Stimulated activated CD8-positive, alpha-beta memory T cell treated with anti-CD3 and anti-CD28 coated beads, Interleukin-15, amount 100 ng/mL, for 24 hours (primary cell): ENCODE measurements at places on chromosomes 2 and 18.

DNA sequence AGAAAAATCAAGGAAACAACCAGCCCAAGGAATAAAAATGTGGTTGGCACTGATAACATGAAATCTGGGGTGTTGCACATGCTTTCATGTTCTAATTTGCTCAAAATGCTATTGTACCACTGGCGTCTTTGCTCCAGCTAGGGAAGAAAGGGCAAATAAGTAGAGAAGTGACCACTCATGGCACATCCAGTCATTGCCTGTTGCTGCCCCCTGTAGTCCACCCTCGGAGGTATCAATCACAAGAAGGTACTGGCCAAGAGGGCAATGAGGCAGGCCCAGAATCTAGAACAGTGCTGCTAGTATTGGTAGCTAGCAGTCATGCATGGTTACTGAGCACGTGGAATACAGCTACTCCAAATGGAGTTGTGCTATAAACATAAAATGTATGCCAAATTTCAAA, 213.4 kb downstream of the CDCA7 start:
- no peak for DNase-seq

- DNase-seq = no peak
These were observed 32.7 kb upstream of the CCDC68 start for GRCh38 chr18:54991981-54992380.

- no peak for DNase-seq
These were observed 78.4 kb upstream of the CTDP1 start for GRCh38 chr18:79601234-79601633.

DNA sequence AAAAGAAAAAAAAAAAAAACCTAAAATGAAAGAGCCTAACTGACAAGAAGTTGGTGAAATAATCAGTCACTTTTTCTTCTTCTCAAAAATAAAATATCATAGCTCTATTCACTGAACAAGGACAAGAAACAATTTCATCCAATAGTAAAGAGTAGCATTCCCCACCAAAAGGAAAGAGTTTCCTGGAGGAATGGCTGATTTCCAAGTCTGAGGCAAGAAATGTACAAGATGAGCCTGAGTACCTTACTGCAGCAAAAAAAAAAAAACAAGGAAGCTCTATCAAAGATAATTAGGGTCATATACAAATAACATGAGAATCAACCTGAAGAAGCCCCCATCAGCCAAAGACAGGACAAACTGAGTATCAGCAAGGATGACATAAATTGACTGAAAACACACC, 11.5 kb downstream of the ROCK1 start:
- DNase-seq = no peak

DNA sequence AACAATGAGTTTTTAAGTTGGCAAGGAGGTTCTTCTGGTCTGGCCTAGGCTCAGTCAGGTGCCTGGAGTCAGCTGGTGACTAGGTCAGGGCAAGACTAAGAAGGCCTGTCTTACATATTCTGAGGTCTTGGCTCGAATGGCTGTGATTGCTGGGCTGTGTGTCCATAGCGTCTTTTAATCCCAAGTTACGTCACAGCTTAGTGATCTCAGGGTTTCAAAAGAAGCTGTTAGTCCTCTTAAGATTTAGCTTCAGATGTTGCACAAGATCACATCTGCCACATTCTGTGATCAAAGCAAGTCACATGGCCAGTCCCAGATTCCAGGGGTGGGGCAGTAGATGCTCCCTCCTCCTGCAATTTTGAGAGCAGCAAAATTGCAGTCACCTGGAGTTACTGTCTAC, 61.3 kb downstream of the PKP4 start:
- DNase-seq = no peak

DNA sequence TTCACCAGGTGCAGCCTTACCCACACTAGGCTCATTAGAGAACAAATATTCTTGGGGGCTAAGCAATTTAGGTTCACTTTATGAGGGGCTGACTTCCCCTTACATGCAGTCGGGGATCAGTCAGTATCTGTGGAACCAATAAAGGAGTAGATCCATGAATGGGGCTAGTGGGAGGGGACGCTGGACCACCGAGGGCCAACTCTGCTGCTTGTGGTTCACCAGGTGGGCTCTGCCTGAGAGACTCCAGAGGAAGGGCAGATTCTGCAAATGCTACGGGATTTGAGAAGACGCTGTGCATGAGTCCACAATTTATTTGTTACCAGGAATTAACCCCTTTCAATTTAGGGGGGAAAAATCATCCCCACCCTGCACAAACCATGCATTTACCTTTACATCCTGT, 15.9 kb upstream of the HAAO start:
- DNase-seq = no peak

GRCh38 chr2:241009601-241010530, 11.4 kb downstream of the SNED1 start:
- DNase-seq = no peak

DNA sequence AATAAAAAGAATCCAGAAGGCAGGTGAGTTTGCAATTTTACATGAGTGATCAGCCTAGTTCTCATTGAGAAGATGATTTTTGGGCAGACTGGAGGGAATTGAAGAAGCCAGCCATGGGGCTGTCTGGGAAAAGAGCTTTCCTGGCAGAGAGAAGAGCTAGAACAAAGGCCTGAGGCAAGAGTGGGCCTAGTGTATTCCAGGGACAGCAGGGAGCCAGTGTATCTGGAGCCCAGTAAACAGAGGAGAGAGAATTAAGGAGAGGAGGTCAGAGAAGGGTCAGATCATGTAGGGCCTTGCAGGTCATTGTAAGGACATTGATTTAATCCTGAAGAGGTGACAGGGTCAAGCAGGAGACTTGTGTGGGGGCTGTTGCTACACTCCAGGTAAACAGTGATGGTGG, 195.8 kb downstream of the SATB2 start:
- no peak for DNase-seq

GRCh38 chr2:219076253-219076652, 15.5 kb upstream of the IHH start:
- DNase-seq = no peak

DNA sequence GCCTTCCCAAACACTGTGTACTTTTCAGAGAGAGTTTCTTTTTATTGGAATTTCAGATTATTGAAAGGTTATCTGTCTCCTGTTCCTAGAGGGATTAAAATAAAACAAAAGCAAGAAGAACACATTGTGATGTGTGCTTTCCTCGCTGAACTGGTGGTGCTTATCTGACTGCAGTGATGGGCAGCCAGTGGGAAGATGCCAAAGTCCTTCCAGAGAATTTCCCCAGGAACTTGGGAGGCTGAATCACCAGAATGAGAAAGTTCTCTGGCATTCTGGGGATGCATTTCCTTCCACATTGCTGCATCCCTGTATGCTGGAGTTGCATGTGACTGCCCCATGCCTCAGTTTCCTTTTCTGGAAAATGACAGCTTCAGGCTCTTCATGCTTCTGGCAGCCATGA, 53.9 kb upstream of the SEC11C start:
- DNase-seq = no peak

DNA sequence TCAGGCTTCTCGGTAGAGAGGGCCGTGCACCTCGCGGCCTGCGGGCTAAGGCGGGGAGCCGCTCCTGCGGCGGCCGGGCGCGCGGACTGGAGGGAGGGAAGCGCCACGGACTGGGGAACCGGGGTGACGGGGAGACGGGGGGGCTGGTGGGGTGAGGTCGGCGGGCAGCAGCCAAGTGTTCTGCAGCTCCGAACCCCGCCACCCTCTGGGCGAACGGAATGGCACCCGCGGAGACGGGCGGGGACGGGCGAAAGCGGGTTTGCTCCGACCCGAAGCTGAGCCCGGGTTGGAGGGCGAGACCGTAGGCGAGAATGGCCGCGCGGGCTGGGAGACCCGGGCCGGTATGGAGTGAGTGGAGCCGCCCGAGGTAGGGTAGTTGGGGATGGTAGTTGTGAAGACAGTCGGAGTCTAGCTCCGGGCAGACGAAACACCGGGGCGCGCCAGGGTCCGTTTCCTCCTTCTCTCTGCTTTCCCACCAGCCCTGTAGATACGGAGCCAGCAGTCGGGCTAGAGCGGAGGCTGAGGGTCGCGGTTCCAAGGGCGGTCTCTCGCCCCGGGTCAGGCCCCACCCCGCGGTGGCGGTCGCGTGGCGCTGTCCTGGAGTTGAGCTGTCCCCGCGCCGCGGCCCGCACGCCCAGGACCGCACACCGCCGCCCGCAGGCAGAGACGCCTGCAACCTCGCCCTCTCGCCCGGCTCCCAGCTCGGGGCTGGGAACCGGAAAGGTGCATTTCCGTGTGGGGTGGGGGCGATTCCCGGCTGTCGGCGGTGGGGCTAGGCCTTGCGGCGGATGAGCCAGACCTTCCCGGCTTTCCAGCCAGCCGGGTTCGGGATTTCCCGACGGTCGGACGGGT, 160.3 kb upstream of the SIX2 start:
- DNase-seq = no peak

GRCh38 chr2:171814883-171815282, 79.2 kb downstream of the SLC25A12 start:
- DNase-seq = no peak

DNA sequence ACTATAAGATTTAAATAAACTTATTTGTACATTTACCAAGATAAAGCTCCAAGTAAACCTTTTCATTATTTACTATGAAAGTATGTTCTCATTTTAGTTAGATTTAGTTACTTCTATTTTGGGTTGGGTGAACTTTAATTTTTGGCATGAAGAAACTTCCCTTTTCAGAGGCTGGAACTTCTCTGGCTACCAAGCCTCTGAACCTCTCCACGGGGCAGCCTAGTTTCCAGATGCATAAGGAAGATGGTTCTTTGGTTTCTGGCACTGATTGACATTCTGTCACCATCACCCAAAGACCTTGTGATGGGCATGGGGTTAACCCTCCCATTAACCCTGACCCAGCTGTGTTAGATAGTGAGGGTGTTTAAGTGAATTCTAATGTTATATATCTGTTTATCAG, 17.1 kb downstream of the PSD4 start:
- DNase-seq = no peak

GRCh38 chr2:70087702-70088597, 673 bp downstream of the PCBP1 start:
- peak; percentile 34 for DNase-seq

DNA sequence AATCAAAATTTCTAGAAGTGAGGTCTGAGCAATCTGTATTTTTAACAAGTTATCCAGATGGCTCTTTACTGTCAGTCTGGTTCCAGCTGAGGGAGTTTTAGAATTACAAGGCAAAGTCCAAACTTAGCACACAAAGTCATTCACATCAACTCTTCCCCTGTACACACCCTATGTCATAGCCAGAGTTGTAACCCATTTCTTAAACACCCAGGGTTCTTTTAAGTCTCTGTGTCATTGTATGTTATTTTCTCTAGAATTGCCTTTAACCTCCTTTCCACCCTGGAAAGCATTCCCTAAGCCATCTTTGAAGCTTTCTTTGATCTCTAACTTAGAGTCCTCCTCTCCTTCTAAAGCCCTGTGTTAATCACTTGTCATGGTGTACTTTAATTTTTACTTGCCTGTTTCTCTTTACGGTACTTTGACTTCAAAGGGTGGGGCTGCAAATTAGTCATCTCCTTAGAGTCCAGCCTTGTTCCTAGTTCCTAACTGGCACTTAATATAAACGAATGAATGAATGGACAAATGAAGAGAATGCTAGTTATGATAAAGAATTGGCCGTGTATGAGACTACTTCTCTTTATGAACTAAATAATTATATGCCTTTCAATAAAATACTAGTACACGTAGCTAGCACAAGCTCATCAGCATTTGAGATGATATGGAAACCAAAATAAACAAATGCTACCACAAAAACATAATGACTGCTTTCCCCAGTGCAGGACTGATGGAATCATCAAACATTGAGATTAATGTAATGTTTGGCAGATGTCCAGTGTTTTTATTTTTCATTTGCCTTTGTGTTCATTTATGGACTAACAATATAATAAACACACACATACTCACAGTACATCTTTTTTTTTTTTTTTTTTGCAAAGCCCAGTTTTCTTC, 11.9 kb upstream of the ACTR3 start:
- no peak for DNase-seq

GRCh38 chr2:227665189-227665940, 1.2 kb upstream of the SCYGR5 start:
- DNase-seq = no peak

GRCh38 chr2:239884875-239885274, 140.3 kb downstream of the NDUFA10 start:
- no peak for DNase-seq

- DNase-seq = no peak
These were observed 170.4 kb upstream of the MYCN start for GRCh38 chr2:15769676-15770547.

DNA sequence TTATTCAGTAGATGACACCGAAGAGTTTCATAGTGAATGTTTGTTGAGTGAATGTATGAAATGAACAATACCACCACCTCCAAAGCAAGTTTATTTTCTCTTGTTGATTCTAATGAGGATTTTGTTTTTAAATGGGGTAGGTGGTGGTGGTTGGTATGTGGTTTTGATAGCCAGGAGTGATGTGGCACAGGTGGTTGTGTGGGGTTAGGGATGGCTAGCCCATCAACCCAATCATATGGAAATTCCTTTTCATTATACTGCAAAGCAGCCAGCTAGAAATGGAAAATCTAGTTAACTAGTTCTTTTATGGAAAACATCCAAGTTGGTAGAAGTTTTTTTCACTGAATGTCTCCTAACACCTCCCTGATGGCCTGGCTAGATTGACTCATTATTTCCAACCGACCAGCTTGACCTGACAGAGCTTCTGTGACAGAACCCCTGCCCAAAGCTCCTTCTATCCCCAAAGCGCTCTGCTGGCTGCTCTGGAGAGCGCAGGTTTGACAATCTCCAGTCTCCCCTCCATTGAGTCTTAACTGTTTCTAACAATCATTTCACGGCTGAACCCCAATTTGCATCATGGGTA, 376.9 kb downstream of the MTX2 start:
- DNase-seq = no peak

- no peak for DNase-seq
These were observed 469.4 kb downstream of the IRS1 start for GRCh38 chr2:226330206-226330605.

- no peak for DNase-seq
These were observed 69.4 kb upstream of the ODC1 start for GRCh38 chr2:10517351-10518043.

GRCh38 chr2:40127146-40127545, 324.7 kb downstream of the SLC8A1 start:
- no peak for DNase-seq

DNA sequence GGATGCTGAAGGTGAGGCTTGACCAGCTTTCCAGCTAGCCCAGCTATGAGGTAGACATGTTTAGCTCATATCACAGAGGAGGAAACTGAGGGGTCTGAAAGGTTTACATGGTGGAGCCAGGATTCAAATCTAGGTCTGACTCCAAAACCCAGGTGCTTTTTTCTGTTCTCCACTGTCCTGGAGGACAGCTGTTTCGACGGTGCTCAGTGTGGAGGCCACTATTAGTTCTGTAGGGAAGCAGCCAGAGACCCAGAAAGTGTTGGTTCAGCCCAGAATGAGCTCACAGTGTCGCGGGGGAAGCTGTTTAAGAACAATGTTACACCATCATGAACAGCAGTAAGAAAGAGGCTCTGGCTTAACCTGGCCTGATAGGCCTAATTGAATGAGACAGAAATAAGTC, 11.1 kb downstream of the PROC start:
- DNase-seq = no peak
